ENCODE measurements at places on chromosomes 5 and 9.

DNA sequence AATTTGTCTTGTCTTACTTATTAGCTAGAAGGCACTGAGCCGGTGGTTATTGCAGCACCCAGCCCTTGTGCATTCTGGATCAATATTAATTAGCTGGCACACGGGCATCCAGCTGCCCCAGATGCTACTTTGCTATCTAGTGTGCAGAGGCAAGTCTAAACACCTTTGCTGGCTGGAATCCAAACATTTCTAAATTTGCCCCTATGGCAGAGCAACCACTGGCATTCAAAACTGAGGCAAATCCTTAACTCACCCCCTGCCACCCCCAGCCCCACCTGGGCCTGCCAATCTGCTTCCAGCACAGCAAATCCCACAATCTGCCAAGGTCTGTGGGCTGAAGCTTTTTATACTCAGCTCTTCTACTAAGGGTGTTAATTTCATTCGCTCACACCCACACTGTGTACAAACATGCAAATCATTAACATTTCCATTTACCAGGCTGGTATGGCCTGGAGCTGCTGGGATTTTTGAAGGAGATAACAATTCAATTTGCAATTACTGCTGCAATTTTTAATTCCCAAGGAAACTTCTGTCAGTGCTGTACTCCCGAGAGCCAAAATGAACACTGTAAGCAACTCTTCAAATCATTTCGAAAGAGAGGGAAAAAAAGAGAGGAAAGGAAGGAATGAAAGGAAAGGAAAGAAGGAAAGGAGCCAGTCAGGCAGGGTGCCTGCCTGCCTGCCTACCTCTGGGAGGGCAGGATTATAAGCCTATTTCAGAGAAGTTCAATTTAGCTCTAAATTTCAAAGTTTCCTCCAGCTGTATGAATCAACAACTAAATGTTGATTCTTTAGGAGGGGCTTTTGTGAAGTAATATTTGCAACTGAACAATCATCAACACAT lies 35.5 kb downstream of the RAPGEF1 start:
- no peak overlapping the region for H3K27ac ChIP-seq
- no peak for DNase-seq
- H3K36me3 ChIP-seq = peaks cover 8% of the 10 kb centered on the region
- no peak overlapping the region for H3K4me3 ChIP-seq
- H3K27me3 ChIP-seq = no peaks in the 10 kb centered on the region

DNA sequence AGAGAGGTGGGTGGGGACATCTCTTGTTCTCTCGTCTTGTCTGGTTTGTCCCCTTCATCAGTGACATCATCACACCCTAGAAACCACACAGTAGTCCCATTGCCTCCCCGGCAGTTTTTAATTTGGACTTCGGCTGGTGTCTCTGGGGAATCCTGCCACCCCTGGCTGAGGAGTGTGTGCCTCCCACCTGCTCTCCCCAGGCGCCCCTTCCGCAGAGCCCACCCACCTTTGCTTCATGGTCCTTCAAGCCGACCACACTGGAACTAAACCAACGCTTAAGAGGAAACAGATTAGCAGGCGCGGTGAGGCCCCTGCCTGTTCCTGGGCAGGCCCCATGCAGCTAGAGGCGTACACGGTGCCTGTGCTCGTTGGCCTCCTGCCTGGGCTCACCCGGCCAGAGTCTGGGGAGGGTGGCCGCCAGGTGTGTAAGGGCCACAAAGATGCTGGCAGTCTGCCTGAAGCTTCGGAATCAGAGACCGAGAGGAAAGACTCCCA lies 107.6 kb upstream of the SPRY4 start:
- no peaks in the 10 kb centered on the region for H3K36me3 ChIP-seq
- H3K4me3 ChIP-seq = peak overlapping the region; percentile 48
- peaks cover 32% of the 10 kb centered on the region for H3K4me1 ChIP-seq
- peak; percentile 41 for DNase-seq
- peak overlapping the region; percentile 84 for H3K27ac ChIP-seq

GRCh38 chr5:111072949-111073682 lies 1.6 kb downstream of the TSLP start:
- H3K4me3 ChIP-seq = peak overlapping the region; percentile 90
- peak overlapping the region; percentile 50 for H3K27ac ChIP-seq
- H3K36me3 ChIP-seq = no peaks in the 10 kb centered on the region
- H3K4me1 ChIP-seq = peaks cover 41% of the 10 kb centered on the region
- peaks cover 78% of the 10 kb centered on the region for H3K27me3 ChIP-seq

GRCh38 chr5:63572740-63573139 lies 389.5 kb downstream of the HTR1A start:
- H3K4me1 ChIP-seq = no peaks in the 10 kb centered on the region
- H3K4me3 ChIP-seq = no peak overlapping the region
- no peaks in the 10 kb centered on the region for H3K36me3 ChIP-seq
- no peaks in the 10 kb centered on the region for H3K27me3 ChIP-seq
- H3K27ac ChIP-seq = no peak overlapping the region

GRCh38 chr9:70924895-70925547 lies 196.4 kb downstream of the TRPM3 start:
- no peaks in the 10 kb centered on the region for H3K27me3 ChIP-seq
- DNase-seq = no peak
- no peak overlapping the region for H3K27ac ChIP-seq
- H3K4me1 ChIP-seq = no peaks in the 10 kb centered on the region

DNA sequence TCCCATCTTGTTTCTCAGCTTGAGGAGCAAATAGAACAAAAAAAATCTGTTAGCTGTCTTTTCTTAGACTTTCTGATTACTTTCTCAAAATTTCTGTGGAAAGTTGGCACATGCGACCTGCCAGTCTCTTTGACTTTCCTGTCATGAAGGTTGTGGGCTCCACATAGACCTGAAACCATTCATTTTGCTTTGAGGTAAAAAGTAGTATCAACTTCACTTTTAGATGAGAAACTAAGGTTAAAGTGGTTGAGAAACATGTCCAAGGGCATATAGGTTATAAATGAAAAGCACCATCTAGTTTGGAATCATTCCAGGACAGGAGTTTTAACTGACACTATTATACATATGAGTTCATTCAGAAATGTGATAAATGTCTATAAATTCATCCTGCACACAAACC lies 42.7 kb downstream of the ST8SIA4 start:
- peaks cover 75% of the 10 kb centered on the region for H3K4me1 ChIP-seq
- DNase-seq = no peak
- no peaks in the 10 kb centered on the region for H3K27me3 ChIP-seq
- H3K27ac ChIP-seq = peak overlapping the region; percentile 95
- peaks cover 58% of the 10 kb centered on the region for H3K36me3 ChIP-seq

GRCh38 chr5:124828731-124829234 lies 82.3 kb upstream of the ZNF608 start:
- H3K4me3 ChIP-seq = no peak overlapping the region
- no peak for DNase-seq
- H3K27ac ChIP-seq = no peak overlapping the region

DNA sequence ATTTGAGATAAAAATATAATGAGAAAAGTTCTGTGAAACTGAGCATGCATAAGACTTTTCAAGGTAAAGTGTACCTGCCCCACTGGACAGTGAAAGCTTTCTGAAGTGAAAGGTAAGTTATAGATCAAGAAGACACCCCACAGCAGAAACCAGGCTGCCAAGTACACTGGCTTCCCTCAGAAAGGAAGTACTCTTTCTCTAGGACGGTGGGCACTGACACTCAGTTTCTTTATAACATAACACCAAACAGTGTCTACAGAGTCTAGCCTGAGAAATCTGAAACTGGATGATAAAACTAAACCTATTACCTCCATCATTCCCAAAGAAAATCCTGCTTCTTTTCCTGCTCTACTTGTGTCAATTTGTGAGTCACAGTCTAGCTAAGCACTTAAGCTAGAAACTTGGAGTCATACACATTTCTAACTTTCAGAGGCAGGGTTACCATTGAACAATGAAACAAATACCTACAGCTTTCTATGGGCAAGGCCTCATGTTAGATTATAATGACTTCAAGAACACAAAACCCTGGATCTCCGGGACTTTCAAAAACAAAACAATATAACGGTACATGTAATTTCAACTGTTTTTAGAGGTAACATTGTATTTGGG lies 136.7 kb downstream of the CPLANE1 start:
- peaks cover 37% of the 10 kb centered on the region for H3K4me1 ChIP-seq
- peaks cover 34% of the 10 kb centered on the region for H3K36me3 ChIP-seq
- no peak overlapping the region for H3K27ac ChIP-seq
- H3K4me3 ChIP-seq = no peak overlapping the region

- no peaks in the 10 kb centered on the region for H3K27me3 ChIP-seq
- DNase-seq = peak; percentile 39
- peak overlapping the region; percentile 67 for H3K4me3 ChIP-seq
- H3K27ac ChIP-seq = peak overlapping the region; percentile 86
- H3K4me1 ChIP-seq = peaks cover 47% of the 10 kb centered on the region
Observed at GRCh38 chr5:139670369-139671095, 22.4 kb downstream of the CXXC5 start.

DNA sequence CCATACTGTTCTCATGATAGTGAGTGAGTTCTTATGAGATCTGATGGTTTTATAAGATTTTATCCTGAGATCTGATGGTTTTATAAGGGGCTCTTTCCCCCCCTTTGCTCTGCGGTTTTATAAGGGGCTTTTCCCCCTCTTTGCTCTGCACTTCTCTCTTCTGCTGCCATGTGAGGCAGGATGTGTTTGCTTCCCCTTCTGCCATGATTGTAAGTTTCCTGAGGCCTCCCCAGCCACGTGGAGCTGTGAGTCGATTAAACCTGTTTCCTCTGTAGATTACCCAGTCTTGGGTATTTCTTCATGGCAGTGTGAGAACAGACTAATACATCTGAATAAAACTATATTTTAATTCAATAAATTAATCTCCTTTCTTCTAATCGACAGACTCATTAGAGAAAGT lies 64.9 kb upstream of the ZSWIM6 start:
- no peaks in the 10 kb centered on the region for H3K36me3 ChIP-seq
- no peak overlapping the region for H3K4me3 ChIP-seq
- no peak overlapping the region for H3K27ac ChIP-seq
- no peak for DNase-seq

- no peaks in the 10 kb centered on the region for H3K27me3 ChIP-seq
- no peak overlapping the region for H3K27ac ChIP-seq
- no peaks in the 10 kb centered on the region for H3K36me3 ChIP-seq
- DNase-seq = no peak
- peaks cover 22% of the 10 kb centered on the region for H3K4me1 ChIP-seq
Observed at GRCh38 chr5:68126886-68127285, 88.7 kb upstream of the PIK3R1 start.

DNA sequence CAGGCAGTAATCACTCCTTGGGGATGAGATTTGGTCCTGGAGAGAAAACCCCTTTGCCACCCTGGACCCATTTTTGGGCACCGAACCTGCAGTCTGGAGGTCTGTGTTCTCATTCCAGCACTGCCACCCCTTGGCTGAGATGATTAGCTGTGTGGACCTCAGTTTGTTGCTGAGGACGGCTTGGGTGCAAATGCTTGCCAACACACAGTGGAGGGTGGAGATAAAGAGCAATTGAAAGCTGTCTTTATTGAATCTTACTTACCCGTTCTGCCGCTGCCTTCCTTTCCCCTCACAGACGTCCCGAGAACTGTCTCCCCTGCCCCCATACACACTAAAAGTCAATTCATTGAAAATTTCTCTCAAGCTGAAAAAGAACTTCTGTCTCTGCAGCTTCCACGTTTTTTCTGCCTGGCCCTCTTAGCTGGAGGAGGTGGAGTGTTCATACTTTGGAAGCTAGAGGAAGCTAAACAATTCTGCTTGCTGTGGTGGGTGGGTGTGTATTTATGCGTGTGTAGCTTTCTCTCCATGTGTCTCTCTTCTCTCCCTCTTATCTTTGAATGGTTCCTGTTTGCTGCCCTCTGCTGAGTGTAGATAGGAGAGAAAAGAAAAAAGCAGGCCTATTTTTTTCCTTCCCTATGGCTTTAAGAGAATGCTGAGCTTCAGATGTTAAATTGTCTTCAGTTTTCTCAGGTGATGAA lies 6.6 kb downstream of the GALNT10 start:
- H3K4me1 ChIP-seq = peaks cover 69% of the 10 kb centered on the region
- H3K36me3 ChIP-seq = peaks cover 22% of the 10 kb centered on the region
- H3K27me3 ChIP-seq = no peaks in the 10 kb centered on the region
- no peak overlapping the region for H3K4me3 ChIP-seq

GRCh38 chr9:113687680-113688371 lies 188.3 kb upstream of the ZNF618 start:
- H3K36me3 ChIP-seq = no peaks in the 10 kb centered on the region
- no peak overlapping the region for H3K4me3 ChIP-seq
- peaks cover 67% of the 10 kb centered on the region for H3K27me3 ChIP-seq
- DNase-seq = peak; percentile 6
- no peak overlapping the region for H3K27ac ChIP-seq

- peaks cover 8% of the 10 kb centered on the region for H3K36me3 ChIP-seq
- H3K27me3 ChIP-seq = no peaks in the 10 kb centered on the region
- no peak overlapping the region for H3K4me3 ChIP-seq
- no peak for DNase-seq
- H3K27ac ChIP-seq = no peak overlapping the region
Observed at GRCh38 chr5:108101821-108102220, 280.1 kb downstream of the FBXL17 start.

DNA sequence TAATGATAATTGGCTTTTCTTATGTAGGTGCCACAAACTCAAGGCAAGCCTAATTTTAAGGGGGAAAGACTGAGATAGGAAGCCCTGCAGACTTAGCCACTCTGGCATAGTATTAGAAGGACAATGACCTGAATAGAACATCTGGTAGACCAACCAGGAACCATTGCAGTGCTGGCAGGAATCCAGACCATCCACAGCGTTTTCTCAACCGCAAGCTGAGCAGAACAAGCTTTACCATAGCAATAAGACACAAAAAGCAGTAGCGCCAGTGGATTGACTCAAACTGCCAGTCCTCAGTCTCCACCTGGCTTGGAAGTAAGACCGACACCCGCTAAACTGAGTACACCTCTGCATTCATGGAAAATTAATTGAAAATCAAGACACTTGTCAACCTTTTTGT lies 141.3 kb upstream of the LPAR1 start:
- H3K36me3 ChIP-seq = no peaks in the 10 kb centered on the region
- H3K4me3 ChIP-seq = no peak overlapping the region
- DNase-seq = no peak
- H3K27me3 ChIP-seq = peaks cover 3% of the 10 kb centered on the region
- H3K27ac ChIP-seq = no peak overlapping the region
- no peaks in the 10 kb centered on the region for H3K4me1 ChIP-seq

GRCh38 chr9:135029871-135030565 lies 57.5 kb upstream of the OLFM1 start:
- H3K4me1 ChIP-seq = no peaks in the 10 kb centered on the region
- H3K27me3 ChIP-seq = peaks cover 3% of the 10 kb centered on the region
- H3K27ac ChIP-seq = no peak overlapping the region
- DNase-seq = no peak

- no peaks in the 10 kb centered on the region for H3K4me1 ChIP-seq
- H3K27ac ChIP-seq = no peak overlapping the region
- DNase-seq = no peak
- H3K27me3 ChIP-seq = no peaks in the 10 kb centered on the region
- H3K36me3 ChIP-seq = no peaks in the 10 kb centered on the region
Observed at GRCh38 chr5:93807846-93808245, 66.4 kb upstream of the POU5F2 start.

DNA sequence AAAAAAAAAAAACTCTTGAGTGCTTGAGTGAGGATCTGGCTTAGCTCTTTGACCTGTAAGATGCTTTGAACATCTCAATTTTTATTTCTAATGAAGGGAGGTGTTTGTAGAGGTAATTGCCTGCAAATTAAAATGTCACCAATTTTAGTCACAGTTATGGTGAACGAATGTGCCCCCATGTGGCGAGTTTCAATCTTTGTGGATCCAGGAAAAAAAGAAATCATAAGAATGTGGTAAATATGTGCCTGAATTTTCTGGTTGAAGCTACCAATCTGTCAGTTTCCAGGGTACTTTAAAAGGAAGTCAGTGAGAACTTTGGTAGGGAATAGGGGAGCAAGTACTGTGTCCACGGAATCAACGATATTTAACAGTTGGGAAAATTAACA lies 1772.4 kb upstream of the CDH9 start:
- H3K36me3 ChIP-seq = no peaks in the 10 kb centered on the region
- DNase-seq = no peak
- H3K4me3 ChIP-seq = no peak overlapping the region
- H3K4me1 ChIP-seq = no peaks in the 10 kb centered on the region
- H3K27ac ChIP-seq = no peak overlapping the region

GRCh38 chr9:96691326-96691725 lies 36.2 kb upstream of the PRXL2C start:
- peaks cover 9% of the 10 kb centered on the region for H3K27me3 ChIP-seq
- H3K4me3 ChIP-seq = no peak overlapping the region
- DNase-seq = no peak
